CD4-positive, alpha-beta T cell treated with Interleukin-6 for 4 hours (primary cell): ENCODE measurements at places on chromosomes 11 and 22.

DNA sequence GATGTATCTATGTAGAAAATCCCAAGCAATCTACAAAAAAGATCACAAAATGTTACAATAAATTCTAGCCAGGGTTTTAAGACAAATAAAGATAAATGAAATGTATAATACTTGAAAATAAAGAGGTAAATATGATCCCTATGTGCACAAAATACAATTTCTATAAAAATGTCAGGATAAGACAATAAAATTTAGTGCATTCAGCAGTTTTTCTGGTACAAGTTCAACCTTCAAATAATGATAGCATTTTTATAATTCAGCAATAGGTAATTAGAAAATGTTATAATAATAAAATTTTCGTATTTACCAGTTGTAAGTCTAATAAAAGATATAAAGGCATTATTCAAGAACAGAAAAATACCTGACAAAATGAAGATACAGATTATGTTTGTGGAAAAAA, 726.8 kb upstream of the FAT3 start:
- DNase-seq = no peak

- DNase-seq = no peak
These were observed 5.0 kb downstream of the SNX19 start for GRCh38 chr11:130911306-130911705.

DNA sequence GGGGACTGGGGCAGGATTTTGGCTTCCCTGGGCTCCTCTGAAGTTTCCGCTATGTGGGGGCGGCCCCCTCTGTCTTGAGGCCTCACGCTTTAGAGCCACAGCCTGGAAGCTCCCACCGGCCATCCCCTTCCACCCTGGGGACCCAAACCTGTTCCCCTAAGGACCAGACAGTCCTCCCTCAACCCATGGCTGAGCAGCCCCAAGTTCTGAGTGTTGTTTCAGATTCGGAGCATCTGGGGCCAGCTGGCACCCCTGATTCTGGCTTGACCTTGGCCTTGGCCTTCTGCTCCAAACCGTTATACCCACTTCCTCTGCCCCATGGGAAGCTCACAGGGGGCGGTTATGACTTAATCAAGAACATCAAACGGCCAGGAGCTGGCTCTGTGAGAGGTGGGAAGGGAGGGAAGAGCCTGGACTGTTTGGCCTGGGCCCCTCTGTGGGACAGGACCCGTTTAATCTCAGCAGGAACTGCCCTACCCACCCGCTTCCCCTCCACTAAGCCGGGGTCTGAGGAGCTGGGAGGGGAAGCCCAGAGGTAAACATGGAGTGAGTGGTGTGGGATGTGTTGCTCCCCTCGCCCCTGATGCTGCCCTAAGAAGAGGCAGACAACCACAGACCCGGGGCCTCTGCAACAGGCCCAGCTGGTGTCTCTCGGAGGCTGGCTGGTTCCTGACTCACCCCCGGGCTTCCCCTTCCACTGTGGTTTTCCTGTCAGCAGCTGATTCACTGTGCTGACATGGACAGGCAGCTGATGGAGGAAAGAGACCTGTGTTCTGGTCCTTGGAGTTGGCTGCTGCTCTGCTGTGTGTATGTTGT, 3.4 kb downstream of the CD82 start:
- DNase-seq = peak; percentile 92

- no peak for DNase-seq
These were observed 122.2 kb upstream of the TRPC6 start for GRCh38 chr11:101705972-101706371.

- no peak for DNase-seq
These were observed 54.9 kb downstream of the AHNAK start for GRCh38 chr11:62491571-62492329.

GRCh38 chr11:20360650-20361049, 2.9 kb upstream of the HTATIP2 start:
- DNase-seq = peak; percentile 56

DNA sequence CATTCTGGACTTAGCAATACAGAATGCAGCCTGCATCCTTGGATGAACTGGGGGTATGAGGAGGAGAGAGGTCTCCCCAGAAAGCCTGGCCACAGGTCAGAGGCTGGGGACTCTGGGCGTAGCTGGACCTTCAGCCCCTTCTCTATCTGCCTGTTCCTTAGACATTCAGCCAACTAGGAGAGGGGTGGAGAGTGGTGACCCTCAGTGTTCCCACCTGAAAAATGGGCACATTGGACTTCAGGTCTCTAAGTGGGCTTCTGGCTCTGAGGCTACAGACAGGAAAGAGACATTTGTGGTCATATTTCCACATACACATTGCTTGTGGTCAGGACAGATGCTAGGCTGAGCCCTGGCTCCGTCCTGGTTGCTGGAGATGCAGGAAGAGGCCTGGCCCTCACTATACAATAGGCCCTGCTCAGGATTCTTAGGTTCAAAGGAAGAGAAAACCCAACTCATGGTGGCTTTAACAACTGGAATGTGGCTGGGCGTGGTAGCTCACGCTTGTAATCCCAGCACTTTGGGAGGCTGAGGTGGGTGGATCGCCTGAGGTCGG, 30.1 kb upstream of the CBX7 start:
- DNase-seq = no peak

GRCh38 chr11:30565027-30565426, 21.1 kb downstream of the MPPED2 start:
- no peak for DNase-seq

GRCh38 chr11:656426-656825, 19.4 kb downstream of the DRD4 start:
- no peak for DNase-seq

GRCh38 chr11:25838918-25839625, 492.9 kb upstream of the ANO3 start:
- no peak for DNase-seq

DNA sequence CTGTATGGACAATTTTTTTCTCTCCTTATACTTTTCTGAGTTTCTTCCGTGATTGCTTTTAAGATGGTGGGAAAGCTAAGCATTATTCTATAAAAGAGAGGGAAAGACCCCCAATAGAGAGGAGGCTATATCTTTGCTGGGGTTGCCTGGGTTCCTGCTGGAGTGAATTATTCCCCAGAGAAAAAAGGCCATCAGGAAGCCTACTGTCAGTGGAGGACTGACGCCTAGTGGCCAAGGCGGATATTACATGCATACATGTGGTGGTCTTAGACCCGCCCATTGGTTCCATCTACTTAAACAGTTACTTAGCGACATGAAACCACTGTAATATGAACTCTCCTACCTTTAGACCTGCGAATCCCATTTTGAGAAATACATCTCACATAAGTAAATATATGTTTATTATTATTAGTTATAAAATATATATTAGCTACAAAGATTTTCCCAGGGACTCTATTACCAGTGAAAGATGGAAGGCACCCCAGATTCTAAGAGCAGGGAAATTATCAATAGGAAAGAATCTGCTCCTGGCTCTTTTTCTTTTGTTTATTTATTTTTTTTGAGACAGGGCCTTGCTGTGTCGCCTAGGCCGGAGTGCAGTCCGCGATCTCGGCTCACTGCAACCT, 15.7 kb upstream of the PGA3 start:
- DNase-seq = peak; percentile 86

- no peak for DNase-seq
These were observed 54.4 kb downstream of the FCHSD2 start for GRCh38 chr11:73087730-73088129.

GRCh38 chr11:110131386-110132123, 38.4 kb downstream of the ZC3H12C start:
- DNase-seq = no peak

DNA sequence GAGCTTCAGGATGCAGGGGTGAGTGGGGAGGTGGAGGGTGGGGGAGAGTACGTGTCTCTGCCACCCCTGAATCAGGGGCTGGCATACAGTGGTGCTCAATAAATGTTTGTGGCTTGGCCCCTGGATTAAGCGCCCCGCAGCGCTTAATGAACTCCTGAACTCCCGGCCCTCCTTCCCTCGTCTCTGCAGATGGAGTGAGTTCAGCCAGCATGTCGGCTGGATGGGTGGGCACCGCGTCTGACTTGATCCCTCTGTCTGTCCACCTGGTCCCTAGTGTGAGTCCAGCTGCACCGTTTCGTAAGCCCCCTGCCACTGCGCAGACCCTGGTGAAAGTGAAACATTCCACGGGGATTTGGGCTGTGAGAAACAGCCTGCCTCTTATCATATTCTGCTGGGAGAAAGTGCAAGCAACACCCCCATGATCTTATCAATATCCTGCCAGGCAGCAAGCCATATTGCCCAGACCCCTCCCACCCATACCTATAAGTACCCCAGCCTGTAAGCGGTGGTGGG, 12.0 kb upstream of the MRGPRD start:
- no peak for DNase-seq

- no peak for DNase-seq
These were observed 43.0 kb upstream of the NTM start for GRCh38 chr11:131327421-131327820.

DNA sequence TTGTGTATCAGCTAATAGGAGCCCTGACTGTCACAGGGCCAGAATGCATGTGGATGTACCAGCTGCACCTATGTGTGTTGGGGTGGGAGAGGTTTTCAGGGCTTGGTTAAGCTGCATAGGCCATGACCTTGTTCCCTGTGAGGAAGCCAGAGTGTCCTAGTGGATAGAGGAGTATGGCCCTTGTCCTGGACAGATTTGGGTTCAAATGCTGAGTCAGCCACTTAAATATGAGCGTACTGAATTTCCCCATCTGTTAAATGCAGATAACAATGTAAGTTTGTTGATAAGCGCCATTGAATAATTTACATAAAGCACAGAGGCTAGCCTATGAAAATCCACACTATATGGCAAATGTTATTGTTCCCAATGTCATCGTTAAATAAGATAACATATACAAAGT, 74.4 kb downstream of the PANX1 start:
- no peak for DNase-seq

DNA sequence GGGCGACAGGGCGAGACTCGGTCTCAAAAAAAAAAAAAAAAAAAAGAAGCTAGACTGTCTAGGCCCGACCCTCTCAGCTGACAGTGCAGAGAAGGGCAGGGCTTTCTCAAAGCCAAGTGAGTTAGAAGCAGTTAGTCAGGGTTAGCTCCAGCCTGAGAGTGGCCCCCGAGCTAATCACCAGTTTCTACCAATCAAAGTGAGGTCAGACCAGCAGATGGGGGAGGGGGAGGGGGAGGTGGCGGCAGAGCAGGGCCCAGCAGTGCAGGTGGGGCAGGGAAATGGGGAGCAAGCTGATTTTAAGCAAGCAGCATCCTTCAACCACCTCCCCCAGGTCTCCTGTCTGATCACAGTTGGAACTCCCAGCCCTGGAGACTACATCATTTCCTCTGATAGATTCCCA, 55.3 kb upstream of the PRR5 start:
- no peak for DNase-seq

DNA sequence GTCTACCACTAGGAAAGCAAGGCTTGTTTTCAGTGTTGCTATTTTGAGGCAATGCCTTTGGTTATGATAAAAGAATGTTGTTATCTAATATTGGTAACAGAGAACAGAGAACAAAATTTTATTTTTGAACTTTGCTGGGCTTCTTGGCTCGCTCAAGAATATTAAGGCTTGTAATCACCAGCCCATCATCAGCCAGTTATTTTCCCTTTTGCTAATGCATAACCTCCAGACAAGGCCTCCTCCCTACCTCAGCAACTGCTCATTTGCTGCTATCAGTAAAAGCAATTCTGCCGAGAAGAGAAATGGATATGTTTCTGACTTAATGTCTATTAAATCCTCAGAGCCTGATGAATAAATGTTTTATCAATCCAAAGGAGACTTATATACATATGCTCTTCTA, 8.9 kb downstream of the MTMR2 start:
- no peak for DNase-seq

DNA sequence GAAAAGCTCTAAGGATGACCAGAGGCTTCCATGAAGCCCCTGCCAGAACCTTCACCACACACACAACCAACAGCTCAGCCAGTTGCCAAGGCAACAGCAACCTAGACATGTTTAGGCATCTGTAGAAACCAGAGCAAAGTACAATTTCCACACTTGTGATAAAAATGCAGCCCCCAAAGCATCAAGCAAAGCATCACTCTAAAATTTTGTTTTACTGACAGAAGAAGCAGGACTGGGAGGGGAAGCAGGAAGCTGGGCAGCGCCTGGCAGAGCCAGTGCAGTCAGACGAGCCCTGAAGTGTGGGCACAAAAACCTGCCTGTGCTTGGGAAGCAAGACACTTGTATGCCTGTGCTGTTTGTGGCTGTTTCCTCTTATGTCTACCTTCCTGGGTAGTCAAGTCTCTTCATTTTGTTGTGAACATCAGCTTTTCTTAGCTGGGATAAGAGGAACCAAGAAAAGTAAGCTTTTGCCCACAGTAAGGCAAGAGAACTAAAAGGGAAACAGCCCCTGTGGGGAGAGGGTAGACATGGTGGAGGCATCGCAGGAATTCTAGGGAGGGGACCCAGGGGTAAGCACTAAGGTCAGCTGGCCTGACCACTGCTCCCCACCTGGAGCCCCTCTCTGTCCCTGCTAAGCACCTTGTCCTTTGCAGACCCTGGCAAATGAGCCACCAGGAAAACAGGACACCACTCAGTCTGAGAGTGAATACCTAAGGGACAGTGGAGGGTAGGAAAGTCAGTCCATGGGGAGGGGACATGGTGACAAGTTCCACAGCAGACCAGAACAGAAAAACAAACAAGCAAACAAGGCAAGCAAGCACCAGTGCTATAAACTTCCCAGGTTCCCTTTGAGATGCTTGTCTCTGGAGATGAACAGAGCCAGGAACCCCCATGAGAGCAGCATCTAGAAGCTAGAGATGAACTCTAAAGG, 13.4 kb downstream of the PACSIN2 start:
- DNase-seq = peak; percentile 14

- no peak for DNase-seq
These were observed 176.5 kb upstream of the TTC12 start for GRCh38 chr11:113137713-113138529.

- no peak for DNase-seq
These were observed 554.6 kb downstream of the OPCML start for GRCh38 chr11:132977746-132978145.

- no peak for DNase-seq
These were observed 17.7 kb downstream of the RBFOX2 start for GRCh38 chr22:36010882-36011281.

DNA sequence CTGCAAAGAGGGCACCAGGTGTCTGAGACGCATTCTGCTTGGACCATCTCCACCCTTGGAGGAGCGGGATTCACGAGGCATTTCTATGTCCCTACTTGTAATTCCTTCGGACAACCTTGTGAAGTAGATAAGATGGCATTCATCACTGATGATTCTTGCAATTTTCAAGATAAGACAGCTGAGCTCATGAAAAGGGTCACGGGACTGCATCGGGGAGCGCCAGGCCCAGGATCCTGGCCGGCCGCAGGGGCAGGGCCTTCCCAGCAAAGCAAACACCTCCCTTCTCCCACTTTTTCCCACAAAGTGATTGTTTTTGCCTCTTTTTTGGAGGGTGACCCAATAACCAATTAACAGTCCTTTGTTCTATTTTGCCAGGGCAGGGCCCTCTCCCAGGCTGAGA, 8.4 kb downstream of the LIF start:
- no peak for DNase-seq
